ENCODE measurements at places on chromosomes 3 and 15.

DNA sequence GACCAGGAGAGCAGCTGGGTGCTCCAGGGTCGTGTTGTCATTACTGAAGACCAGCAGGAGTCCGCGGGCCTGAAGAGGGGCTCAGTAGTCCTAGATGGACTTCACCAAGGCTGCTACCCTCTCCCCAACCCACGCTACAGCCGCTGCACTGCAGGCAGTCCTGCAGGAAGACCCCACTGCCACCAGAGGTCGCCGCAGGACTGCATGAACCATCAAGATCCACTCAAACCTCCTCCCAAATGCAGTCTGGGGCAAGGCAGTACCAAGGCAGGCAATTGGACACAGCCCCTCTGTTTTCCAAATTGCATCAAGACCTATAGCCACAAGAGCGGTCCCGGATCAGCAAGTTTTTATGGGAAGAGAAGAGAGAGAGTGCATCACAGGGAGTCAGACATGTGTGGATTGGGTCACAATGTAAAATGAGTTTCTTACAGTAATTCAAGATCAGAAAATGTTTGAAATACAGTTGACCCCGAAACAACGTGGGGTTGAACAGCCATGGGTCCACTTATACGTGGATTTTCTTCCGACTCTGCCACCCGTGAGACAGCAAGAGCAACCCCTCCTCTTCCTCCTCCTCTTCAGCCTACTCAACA lies 46.7 kb downstream of the DZIP1L start:
- peak; percentile 89 for DNase-seq

DNA sequence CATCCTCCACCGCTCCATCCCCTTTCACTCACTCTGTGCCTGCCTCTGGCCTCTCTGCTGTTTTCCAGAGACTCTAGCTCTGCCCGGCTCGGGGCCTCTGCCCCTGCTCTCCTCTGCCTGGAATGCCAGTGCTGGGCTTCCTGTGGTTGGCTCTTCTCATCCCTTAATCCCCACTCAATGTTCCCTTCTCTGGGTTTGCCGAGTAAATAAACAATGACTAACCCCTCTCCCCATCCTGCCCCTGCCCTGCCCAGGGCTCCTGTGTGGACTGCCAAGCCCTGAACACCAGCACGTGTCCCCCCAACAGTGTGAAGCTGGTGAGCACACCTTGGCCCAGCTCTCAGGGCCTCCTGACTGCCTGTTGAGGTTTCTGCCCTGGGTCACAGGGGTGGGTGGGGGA lies 12.2 kb downstream of the STAB1 start:
- peak; percentile 69 for DNase-seq

- no peak for DNase-seq
Observed at GRCh38 chr15:73050561-73051295, 1.5 kb upstream of the NEO1 start.

GRCh38 chr3:173957646-173958045 lies 560.1 kb downstream of the NLGN1 start:
- DNase-seq: no peak

DNA sequence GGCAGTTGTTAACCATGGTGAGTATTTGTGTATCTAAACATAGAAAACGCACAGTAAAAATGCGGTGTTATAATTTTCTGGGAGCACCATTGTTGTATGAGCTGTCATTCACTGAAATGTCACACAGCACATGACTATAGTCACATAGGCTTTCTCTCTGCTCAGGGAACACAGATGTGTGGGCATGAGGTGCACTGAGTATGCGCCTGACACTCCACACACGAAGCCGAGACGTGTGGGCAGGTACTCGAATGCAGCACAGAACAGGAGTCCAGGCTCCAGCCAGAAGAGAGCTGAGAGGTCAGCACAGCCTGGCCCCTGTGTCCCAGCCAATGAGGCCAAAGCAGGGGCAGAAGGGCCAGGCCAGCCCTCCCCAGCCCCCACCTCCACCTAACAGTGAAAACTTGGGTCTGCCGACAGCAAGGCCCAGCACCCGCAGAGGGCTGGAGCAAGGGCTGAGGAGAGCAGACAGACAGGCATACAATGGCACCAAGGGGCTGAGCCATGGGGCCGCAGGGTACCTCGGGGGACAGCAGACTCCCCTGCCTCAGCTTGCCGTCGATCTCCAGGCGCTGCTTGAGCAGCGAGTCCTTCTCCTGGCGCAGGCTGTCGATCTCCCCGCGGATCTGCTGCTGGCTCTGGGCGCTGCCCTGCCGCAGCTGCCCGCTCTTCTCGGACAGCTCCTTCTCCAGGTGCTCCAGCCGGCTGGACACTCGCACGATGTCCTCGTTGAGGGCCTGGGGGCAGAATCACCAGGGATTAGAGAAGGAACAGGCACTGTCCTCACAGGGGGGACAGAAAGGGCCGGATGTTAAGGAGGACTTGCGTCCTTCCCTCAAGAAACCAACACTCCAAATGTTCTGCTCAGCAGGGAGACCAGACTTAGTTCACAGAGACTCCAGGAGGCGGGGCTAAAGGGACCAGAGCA lies 24.0 kb downstream of the KIF7 start:
- DNase-seq: no peak

- peak; percentile 90 for DNase-seq
Observed at GRCh38 chr15:99466701-99467337, 99.0 kb upstream of the MEF2A start.

- DNase-seq: peak; percentile 80
Observed at GRCh38 chr3:175267121-175267531, 408.0 kb downstream of the NAALADL2 start.

DNA sequence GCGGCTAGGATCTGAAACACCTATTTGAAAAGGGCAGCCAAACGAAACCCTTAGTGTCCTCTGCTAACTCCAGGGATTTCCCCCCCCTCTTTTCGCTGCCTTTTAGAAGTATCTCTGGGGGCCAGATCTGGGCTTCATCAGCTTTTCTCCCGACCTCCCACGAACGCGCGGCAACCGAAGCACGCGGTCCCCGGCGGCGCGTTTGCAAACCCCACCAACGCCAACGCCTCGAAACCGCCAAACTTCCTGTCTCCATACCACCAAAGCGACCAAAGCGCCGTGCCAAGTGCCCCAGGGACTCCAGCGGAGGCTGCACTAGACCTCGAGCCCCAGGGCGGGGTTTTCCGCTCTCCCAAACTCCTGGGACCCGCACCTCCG lies 155.8 kb upstream of the FRMD4B start:
- peak; percentile 12 for DNase-seq

DNA sequence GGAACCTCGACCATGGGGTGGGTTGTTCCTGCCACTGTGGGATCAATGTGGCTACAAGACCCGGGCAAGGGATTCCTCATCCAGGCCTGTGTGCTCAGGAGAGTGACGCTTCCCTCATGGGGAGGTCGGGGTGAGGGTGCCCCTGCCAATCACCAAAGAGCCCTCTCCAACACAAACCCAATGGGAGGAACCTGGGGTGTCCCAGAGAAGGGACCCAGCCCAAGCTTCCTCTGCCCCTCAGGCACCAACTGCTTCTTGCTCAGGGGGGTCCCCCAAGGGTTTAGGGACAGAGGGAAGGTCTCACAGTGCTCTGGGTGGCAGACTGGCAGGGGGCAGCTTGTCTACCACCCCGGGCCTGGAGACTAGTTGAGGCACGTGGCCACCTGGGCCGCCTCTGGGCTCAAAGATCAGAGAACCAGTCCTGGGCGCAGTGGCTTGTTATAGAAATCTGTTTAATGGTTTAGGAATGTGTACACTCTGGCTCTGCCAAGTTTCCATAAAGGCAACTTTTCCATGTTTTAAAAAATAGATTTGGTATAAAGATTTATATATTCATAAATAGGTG lies 26.6 kb downstream of the GP9 start:
- peak; percentile 11 for DNase-seq

DNA sequence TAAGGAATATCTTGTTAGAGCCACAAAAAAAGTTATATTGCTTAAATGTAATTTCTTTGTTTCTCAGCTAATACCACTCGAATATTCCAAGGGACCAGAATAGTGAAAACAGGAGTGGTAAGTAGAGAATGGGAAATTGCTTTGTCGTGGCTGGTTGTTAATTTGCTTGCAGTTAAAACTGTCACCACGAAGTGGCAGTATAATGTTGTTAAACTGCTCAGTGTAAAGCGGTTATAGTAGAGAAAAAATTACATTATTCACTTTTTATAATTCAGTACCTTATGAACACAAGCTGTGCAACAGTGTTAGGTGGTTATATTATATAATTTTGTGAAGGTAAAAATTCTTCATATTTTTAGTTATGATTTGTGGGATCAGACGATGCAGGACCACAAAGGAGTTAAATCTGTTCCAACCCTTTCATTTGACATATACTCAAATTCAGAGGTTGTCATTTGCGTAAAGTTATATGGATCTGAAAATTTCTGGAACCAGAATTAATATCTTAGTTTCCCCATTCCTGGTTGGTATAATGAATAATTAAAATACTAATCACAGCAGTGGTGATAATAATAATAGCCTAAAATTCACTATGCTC lies 171.8 kb downstream of the FEZF2 start:
- DNase-seq: peak; percentile 52

DNA sequence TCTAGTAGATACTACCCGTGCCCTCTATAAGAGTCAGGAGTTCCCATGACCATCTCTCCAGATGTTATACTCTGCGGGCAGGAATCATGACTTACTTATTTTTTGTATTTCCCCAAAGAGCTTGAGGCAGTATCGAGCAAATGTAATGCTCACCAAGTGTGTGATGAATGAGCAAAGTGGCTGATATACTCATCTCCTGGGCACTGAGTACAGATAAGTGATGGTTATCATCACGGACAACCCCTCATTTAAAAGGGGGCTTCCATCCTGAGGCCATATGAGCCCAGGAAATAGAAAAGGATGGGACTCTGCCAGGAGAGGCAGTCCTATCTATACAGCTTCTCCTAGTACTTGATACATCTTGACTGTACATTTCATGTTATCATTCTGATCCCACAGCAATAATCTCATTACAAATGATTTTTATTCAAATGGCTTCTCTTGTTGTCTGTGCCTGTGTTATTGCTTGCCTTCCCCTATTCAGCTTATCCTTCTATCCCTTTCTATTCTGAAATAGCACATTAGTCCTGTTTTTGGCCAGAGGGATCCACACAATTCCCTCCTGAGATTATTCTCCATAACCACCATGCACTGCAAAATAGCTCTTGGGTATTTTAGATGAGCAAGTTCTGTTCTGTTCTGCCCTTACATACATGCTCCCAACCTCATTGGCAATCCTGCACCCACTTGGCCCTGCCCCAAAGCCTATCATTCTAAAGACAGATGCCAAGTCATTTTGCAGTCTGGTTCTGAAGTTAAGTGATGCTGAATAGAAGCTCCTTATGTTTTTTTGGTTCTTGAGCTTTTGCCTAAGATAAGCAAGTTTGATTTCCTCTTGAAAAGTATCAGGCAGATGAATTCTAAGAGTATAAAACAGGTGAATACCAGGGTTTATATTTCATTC lies 48.0 kb upstream of the MRPL3 start:
- DNase-seq: no peak

GRCh38 chr15:89521605-89522004 lies 25.2 kb upstream of the RHCG start:
- no peak for DNase-seq

GRCh38 chr3:23649448-23649847 lies 156.3 kb upstream of the UBE2E1 start:
- no peak for DNase-seq

DNA sequence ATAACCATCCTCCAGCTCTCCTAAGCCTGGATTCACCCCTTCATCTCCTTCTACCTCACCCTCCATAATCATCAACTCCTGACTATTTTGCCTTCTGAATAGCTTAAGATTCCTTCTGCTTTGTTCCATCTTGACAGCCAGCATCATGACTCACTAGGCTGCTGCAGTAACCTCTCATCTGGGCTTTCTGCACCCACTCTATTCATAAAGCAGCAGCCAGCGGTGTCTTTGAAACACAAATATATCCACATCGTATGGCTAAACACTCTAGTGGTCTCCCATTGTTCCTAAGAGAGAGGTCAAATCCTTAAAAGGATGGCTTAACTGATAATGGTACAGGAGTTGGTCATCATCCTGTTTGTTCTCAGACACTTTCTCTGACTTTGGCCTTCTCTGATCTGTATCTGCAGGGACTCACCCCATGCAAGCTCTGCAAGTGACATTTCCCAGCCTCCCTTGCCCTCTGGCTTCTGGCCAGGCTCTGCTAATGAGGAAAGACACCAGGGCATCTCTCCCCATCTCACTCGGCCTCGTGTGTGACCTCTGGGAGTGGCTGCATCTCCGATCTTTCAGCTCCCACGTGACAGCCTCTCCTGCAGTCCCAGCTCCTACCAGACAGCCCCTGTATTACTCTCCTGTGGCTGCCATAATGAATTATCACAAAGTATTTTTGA lies 6.2 kb downstream of the GRK7 start:
- DNase-seq: peak; percentile 10

DNA sequence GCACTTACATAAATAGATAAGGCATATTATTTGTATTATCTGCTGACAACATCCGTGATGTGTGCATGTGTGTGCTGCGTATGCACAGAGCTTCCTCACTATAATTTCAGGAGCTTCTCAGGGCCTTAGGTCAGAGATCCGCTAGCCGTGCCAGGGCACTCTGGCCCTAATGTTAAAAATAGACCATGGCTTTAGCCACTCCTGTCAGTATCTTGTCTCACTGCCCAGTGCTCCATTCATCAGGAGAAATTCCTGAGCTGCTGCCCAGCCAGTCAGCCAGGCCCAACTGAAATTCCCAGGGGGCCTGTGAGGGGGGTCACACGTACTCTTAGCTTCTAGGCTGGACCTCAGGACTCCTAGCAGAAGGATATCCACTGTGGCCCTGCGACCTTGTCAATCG lies 70.0 kb upstream of the ABHD2 start:
- peak; percentile 84 for DNase-seq

DNA sequence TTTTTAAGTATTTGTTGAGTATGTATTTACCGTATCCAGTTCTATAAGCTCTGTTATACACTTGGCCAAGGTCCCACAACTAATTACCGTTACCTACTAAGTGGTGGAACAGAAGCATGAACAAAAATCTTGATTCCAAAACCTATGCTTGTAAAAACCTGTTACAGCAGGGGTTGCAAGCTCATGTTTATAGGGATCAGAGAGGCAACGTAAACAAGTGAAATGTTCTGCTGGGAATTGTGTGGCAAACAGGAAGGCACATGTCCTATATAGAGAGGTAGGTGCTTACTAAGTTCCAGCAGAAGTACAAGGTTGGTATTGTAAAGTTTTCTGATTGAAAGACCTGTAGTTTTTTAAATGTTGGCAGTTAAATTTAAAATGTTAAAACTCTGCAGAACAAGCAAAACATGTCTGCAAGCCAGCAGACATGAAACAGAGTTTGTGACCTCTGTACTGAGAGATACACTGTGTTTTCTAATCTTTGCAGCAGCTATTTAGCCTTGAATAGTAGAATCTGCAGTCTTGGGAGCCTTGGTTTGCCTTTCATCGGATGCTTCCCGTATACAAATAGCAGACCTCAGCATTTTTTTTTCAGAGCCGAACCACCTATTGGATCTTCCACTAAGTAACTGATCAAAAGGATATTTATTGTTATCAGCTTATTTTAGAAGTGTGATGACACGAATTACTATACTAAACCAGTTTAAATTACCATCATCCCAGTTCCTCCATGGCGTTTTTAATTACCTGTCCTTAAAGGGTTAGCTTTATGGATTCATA lies 11.4 kb downstream of the IREB2 start:
- DNase-seq: no peak

- DNase-seq: peak; percentile 15
Observed at GRCh38 chr3:14652-15051, 181.9 kb upstream of the CHL1 start.

- no peak for DNase-seq
Observed at GRCh38 chr3:114294940-114295480, 1.2 kb downstream of the TIGIT start.
